Stimulated activated CD8-positive, alpha-beta memory T cell treated with anti-CD3 and anti-CD28 coated beads, Interleukin-4, amount 100 ng/mL, for 4 hours (primary cell): ENCODE measurements at places on chromosomes 12 and 14.
A peak's percentile ranks its signal among the peaks of the same experiment; 100 is the strongest.

GRCh38 chr12:89657739-89658138, 50.9 kb downstream of the ATP2B1 start:
- DNase-seq = no peak

GRCh38 chr12:52630008-52630500, 11.7 kb upstream of the KRT73 start:
- no peak for DNase-seq

- DNase-seq = no peak
Observed at GRCh38 chr12:14167005-14167628, 185.7 kb upstream of the GRIN2B start.

- no peak for DNase-seq
Observed at GRCh38 chr12:50488801-50489200, 16.0 kb upstream of the DIP2B start.

DNA sequence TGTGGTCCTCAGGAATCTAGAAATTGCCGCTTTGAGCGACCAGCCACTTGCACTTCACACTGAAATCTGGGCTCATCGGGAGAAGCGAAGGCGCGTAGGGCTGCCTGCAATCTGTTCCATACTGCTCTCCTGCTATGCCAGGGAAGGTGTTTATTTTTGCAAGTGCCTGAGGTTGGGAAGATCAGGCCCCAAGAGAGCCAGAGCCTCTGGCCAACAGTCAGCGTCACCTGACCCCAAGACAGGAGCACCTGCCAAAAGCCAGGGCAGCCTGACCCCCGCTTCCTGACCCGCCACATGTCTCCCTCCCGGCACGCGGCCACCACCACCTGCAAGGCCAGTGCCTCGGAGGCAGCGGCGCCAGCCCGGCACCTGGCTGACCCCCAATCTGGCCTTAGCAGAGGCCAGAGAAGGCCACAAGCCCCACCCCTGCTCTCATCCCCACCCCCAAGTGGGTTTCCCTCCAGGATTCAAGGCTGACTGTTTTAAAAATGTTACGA, 94.4 kb downstream of the CHGA start:
- DNase-seq = no peak

GRCh38 chr12:128098730-128099129, 168.2 kb upstream of the TMEM132C start:
- no peak for DNase-seq

DNA sequence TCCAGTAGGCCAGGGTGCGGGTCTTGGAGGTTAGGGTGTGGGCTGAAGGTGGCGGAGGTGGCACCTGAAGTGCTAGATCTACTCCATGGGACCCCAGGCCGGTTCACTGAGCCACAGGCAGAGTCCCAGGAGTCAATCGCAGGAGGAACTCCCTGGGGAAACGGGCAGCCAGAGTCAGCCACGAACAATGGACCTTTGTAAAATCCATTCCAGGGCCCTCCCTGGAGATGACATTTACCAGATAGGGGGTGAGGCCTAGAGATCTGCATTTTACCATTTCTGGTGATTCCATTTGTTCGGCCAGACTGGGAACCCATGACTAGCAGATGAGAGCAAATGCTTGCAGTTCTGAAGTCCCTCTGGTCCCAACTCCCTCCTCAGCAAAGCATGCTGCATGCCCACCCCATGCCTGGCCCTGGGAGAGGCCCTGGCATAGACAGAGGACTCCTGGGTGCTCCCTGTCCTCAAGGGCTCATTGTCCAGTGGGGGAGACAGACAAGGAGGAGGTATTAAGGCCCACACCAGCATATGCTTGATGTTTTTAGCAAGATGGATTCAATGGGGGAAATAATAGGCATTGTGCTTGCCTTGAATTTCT, 115.5 kb downstream of the EML1 start:
- DNase-seq = no peak

GRCh38 chr12:105234197-105234596, 1.8 kb downstream of the APPL2 start:
- no peak for DNase-seq

DNA sequence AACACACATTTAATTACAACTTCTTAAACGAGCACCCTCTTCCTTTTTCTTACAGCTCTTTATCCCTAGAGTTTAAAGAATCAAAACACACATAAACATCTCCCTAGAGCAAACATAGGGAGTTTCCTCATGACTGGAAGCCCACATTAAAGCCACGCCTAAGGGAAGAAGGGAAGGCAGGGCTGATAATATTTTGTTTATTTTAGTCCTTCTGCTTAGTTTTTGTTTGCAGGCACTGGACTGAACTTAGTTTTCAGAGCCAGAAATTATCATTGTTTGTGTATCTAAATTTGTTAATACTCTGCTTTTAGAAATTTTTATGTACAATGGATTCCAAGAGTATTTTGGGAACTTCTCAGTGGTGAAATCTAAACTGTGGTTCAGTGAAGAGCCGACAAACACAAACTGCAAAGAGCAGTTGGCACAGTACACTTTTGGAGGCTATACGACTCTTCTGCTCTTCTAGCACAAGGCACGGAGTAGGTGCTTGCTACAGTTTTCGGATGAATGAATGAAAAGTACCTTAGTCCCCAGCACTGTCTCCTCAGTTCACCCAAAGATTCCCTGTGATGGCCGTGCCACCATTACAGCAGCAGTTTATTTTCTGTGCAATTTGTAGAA, 17.6 kb upstream of the AMIGO2 start:
- DNase-seq = no peak

- no peak for DNase-seq
Observed at GRCh38 chr14:23723911-23724310, 87.7 kb downstream of the DHRS2 start.

GRCh38 chr14:75604979-75605851, 26.8 kb downstream of the FLVCR2 start:
- DNase-seq = no peak

- DNase-seq = no peak
Observed at GRCh38 chr12:95951515-95951914, 8.4 kb downstream of the AMDHD1 start.

GRCh38 chr12:6872073-6873048, 742 bp downstream of the SPSB2 start:
- DNase-seq = peak; percentile 59

GRCh38 chr14:100118396-100119011, 40.9 kb downstream of the DEGS2 start:
- no peak for DNase-seq

DNA sequence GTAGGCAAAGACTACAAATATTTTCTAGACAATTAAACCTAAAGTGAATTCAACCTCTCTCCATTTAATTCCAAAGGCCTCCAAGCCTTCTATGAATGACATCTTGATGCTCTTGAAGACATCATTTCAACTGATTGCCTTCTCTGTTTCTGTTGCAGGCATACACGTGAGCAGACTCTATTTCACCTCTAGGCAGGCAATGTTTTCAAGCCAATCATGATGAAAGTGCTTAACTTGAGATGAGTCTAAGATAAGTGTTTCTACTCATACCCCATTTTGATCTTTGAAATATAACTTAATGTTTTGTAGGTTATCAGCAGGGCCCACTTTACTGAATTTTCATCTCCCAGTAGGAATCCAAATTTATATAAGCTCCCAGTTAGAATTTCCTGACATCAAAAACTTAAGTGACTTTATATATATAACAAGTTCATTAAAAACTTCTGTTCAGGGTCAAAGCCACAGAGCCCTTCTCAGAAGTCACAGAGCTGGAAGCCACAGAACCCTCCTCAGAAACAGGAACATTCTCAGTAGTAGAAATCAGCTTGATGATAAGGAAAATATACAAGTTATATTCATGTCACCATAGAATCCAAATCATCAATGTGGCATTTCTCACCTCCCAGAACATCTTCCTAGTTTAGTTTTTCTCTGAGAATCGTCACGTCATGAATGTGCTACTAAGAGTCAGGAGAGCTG, 108.5 kb downstream of the PHLDA1 start:
- no peak for DNase-seq

DNA sequence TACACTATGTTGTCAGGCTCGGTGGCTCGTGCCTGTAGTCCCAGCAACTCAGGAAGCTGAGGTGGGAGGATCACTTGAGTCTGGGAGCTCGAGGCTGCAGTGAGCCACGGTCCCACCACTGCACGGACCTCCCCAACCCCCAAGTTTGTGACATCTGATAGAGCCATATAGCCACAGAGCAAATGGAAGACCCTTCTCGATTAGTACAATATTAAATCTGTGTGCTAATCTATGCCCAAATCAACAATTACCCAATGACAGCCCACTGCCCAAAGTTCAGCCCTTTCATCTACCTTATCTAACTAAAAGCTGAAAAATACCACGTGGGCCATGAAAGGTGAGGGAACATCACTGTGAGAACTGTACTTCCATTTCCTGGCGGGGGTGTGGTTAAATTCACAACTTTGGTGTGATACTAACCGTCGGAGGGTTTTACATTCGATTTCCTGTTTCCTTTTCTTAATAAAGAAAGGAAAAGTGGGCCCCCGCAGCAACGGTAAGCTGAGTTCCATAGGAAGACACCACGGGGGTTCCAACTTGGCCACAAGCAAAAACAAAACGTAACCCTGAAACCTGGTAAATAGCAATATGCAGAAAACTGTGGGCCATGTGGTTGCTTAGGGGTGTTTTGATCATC, 31.2 kb upstream of the FOS start:
- DNase-seq = peak; percentile 41

DNA sequence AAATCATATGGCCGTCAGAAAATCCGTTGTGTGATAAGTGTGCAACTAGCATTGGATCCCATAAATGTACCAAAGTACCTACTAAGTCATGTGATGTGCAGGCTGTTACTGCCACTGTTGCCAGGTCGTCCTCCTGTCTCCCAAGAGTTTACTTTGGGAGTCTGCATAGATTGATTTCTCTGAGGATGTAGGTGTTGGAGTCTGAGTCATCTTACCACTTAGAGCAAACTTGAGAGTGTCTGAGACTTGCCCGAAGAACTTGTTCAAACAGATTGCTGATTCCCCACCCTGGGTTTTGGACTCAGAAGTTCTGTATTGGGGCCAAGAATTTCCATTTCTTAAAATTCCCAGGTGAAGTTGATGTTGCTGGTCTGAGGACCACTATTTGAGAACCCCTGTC, 11.4 kb downstream of the TMX1 start:
- no peak for DNase-seq

DNA sequence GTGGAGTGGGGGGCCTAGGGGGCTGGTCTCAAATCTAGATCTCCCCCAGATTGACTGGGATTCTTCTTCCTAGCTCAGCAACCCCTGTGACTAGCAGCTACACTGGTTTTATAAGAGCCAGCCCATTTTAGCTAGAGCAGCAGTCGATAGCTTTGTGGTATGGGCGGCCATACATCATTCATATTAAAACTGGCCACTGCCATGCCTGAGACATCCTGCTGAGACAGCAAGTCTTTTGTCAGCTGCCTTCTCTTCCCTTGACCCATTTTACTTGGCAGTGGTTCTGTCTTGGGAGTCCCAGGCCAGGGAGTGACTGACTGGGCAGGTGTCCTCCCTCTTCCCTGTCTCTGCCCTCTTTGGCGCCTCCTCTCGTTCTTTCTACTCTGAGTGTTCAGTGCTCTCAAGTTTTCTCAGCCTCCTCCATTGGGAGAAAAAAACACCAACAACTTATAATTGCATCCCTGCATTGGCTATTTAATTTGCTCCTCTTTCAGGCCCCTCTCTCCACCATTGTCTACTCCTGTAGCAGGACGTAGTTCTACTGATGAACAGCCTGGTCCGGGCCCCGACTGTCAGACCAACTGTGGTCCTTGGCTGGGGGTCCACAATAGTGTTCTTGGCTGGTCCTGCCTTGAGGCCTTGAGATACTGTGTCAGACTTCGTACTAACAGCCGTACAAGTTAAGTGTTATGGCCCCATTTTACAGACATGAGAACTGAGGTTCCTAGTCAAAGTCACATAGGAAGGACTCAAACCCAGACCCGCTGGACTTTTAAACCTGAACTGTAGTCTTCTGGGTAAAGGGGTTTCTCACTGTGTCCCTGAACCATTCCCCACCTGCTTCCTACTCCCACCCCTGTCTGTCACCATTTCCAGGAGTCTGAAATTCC, 18.3 kb upstream of the JDP2 start:
- DNase-seq = no peak

DNA sequence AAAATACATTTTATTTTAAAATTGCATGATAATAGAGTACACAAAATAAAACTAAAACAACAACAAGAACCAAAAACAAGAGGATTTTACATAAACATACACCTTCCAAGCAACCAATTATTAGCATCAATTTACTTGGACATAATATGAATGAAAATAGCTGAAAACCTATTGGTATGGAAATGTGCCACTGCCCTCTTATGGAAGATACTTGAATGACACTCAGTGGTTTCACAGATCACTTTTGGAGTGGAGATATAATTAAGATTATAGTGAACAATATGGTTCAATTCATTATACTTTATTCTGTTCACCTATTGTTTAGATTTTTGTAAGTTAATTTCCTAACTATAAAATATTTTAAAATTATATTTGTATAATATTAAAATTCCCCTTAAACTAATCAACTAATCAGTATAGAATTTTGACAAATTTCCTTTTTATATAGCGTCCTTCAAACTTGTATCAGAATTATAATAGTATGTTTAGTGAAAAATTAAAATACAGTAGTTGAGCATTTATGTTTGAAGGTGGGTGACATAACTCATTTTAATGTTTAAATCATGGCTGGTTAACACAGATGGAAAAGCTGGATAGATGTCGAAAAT, 70.1 kb downstream of the SLC6A15 start:
- no peak for DNase-seq

GRCh38 chr14:82951171-82951570, 1417.5 kb upstream of the SEL1L start:
- no peak for DNase-seq

GRCh38 chr12:70845268-70845667, 75.3 kb downstream of the PTPRR start:
- DNase-seq = no peak

GRCh38 chr12:2160043-2160442, 107.3 kb downstream of the CACNA1C start:
- DNase-seq = no peak

DNA sequence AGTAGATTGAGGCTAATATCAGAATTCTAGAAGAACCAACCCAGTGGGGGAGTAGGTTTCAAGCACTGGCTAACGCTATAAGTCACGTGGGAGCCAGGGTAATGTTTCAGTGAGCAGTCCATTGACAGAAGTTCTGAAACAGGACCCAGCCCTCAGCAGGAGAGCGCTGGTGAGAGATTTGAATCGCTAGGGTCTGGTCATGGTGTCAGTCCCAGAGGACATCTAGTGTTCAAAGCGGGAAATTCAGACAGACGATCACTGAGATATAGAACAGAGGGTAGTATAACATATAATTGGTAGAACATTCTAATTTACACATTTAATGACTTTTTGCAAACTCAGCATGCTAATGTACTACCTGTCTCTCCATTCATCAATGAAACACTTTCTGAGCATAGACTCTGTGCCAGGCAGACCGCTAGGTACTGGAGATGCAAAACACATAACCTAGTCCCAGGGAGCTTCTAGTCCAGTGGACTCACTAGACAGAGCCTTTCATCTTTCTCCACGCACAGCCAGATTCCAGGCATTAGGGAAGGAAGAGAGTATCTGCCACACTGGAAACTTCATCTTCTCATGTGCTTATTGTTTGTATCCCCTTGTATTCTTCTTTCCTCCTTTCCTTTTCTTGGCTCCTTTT, 35.4 kb upstream of the RNASE3 start:
- peak; percentile 1 for DNase-seq

- DNase-seq = no peak
Observed at GRCh38 chr14:79631276-79631675, 580.0 kb downstream of the DIO2 start.
